ENCODE measurements at places on chromosomes 3 and 15.

GRCh38 chr3:161423911-161424522 lies 52.7 kb upstream of the SPTSSB start:
- no peak for DNase-seq

- DNase-seq: no peak
Observed at GRCh38 chr3:46736006-46736872, 18.6 kb upstream of the PRSS50 start.

DNA sequence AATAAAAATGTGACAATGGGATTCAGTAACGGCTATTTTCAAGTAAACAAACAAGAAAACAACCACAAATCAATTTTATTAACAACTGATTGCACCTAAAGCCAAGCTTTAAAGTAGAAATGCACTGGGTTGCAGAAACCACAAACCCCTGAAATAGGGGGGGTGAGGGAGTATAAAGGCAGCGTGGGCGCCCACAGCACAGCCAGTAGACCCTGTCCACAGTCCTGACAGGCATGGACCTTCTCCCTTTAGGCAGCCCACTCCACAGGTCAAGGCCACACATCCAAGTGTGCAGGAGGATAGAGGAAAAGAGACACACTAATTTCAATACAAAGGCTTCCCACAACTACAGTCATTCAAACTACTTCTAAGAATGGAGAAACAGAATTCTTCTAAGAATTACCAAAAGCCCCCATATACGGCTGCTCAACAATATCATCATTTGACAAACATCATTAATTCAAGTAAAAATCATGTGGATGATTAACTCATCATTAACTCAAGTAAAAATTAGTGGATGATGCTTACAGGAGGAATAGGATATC lies 48.7 kb downstream of the CHSY1 start:
- no peak for DNase-seq

- DNase-seq: no peak
Observed at GRCh38 chr15:76823890-76824289, 81.2 kb downstream of the SCAPER start.

DNA sequence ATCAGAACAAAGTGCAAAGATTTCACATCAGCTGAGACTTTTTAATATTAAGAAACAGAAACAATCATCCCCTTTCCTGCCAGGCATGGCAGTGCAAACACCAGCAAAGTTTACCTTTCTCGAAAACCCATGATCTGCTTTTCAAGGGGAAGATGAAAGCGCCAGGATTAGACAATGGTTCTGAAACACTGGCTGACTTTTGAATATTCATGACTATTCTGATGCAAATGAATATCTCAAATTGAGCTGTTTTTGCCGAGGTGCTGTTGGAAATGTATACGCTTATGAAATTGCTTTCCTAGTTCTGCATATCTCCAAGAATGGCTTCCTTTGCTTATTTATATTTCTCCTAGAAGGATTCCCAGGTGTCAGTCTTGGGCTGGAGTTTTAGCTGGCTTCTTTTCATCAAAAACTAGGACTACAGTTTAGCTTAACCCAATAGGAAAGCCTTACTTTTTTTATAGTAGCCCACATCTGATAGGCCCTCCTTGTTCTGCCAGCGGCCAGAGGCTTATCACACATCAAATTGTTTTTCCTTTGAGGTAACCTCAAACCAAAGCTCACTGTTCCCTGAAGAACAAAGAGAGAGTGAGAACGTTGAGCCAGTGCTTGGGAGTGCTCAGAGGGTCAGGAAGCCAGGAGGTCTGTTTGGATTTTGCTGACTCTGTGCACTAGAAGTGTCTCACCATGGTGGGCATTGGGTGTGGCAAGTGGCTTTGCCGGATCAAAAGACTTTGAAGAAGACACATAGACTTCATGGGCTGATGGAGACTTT lies 74.0 kb upstream of the PLCL2 start:
- no peak for DNase-seq

- no peak for DNase-seq
Observed at GRCh38 chr3:129001101-129001805, at the start of gene EFCC1. TSS of gene EFCC1 (plus strand) at chr3:129001304. CDS start at chr3:129001629, 325 bp downstream.

- DNase-seq: no peak
Observed at GRCh38 chr3:119818937-119819336, 37.0 kb downstream of the NR1I2 start.

DNA sequence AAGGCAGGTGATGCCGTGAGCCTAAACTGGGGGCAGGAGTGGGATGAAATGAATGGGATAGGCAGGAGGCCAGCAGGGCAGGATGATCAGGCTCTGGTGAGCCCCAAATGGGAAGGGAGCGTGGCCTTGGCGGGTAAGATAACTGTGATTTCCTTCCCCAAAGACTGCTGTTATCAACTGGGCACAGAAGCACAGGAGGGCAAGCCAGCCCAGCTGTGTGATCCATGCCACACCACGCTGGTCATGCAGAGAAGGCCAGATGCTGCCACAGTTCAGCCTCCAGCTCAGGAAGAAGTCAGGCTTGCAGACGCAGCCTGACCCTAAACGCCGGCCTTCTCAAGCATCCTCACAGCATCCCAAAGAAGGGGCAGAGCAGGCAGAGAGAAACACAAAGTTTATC lies 52.1 kb upstream of the GNB5 start:
- no peak for DNase-seq

DNA sequence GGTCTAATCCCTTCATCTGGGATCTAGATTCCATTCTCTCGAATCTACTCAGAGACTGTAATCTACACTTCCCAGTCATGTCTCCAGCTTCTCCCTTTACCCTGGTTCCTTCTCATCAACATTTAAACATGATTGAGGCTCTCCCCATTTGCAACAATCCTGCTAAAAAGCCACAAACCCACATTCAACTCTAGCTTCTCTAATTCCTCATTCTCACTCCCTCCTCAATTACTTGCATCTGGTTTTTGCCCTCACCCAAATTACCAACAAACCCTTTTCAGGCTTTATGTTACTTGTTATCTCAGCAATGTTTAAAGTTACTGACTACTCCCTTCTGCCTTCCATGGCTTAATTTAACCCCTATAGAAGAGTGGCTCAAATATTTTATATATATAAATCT lies 11.5 kb downstream of the ETFA start:
- no peak for DNase-seq

DNA sequence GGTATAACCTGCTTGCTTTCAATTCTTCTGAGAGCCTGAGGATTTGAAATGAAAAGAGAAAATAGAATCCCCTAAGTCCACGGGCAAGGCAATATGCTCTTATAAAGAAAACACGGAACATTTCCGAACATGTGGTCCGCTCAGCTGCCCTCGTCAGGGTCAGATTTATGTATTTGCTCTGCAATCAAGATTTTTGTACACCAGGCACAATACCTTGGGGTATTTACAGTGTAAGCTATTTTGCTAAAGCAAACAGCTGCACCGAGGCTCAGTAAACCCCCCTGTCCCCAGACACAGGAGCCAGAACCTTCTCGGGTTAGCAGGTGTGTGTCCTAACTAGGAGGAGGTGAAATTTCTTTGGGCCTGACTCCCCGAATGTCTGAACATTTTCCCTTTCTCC lies 155.8 kb upstream of the LRIG1 start:
- no peak for DNase-seq

DNA sequence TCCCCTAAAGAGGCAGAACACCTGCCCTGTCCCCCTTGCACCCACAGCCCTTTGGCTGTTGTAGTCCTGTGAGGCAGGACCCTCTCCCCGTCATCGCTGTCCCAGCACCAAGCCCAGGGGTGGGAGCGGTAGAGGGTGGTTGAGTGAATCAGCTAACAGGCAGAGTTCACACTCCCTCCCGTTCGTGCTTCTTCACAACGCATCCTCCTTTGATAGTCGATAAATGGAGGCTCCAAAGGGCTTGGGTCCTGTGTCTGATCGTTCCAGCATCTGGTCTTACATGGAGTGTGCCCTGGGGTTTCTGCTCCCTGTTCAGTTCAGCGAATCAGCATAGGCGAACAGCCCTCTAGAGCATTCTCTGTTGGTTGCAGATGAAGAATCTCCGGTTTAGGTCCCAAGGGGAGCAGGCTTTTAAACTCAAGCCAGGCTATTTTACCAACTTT lies 820 bp upstream of the HMCES start:
- no peak for DNase-seq

- no peak for DNase-seq
Observed at GRCh38 chr3:25854214-25854613, 64.3 kb downstream of the OXSM start.

GRCh38 chr15:77846360-77846759 lies 213.6 kb upstream of the LINGO1 start:
- no peak for DNase-seq

- no peak for DNase-seq
Observed at GRCh38 chr3:125431912-125432790, 57.0 kb upstream of the ZNF148 start.

DNA sequence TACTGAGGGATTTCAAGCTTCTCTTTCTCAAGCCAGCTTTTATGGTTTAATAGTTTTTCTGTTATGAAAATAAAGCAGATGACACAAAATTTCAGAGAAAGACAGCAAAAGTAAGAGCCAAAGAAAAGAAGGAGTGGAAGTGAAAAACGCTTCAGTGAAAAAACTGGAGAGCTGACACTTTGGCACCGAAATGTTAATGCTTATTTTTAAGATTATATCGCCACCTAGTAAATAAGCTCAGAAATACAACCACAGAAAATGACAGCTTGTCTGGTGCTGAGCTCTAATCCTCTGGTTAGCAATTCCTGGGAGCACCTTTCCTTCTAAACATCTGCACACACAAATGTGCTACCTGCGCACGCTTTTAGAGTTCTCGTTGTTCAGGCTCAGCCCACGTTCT lies 101.6 kb downstream of the ZPLD1 start:
- DNase-seq: no peak

- no peak for DNase-seq
Observed at GRCh38 chr15:42092398-42093318, 1.7 kb downstream of the PLA2G4D start.

DNA sequence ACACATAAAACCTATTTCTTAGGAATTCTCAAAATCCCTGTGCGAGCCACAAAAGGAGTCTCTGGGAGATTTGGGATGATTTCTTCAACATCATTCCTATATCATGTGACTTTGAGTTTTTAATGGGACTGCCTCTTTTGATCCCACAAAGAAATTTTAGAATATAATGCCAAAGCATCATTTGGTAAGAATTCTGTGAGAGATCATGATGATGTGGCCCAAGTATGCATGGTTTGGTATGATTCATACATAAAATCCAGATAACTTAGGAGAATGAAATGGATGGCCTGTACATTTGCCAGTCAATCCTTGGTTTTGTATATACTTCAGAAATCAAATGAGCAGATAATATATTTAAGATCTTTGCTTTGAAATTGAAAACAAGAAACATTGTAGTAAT lies 61.3 kb downstream of the UBE2E2 start:
- DNase-seq: no peak

GRCh38 chr3:104805508-104805907 lies 561.2 kb upstream of the ALCAM start:
- DNase-seq: no peak

GRCh38 chr15:41967506-41968206 lies 4.7 kb downstream of the EHD4 start:
- DNase-seq: no peak

DNA sequence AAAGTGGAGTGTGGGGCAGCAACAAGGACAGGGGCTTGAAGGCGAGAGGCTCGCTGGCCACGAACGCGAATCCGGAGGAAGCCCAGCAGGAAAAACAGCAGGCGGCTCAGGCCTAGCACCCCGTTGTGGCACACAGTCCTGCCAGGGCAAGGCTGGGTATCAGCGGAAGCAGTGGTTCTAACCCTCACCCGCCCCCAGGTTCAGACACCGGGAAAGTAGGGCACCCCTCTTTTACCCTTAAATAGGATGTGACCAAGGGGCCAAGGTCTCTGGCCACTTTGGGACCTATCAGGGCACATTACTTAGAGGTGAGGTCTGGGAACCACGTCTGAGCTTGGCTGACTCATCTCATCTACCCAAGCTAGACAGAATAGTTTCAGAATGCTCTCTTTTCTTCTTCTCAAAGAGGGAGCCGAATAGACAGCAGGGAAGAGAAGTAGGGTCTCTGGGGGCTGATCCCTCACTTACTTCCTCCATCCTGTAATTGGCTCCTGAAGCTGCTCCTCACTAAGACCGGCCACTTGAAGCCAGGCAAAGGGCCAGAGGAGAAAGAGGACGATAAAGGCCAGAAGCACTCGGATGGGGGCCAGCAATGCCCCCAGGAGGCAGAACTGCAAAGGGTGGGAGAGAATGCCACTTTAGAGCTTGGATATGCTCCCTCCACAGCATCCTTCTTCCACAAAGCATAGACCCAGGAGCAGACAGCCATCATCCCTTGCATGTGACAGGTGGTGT lies 1.7 kb downstream of the LPCAT4 start:
- DNase-seq: no peak

GRCh38 chr15:82031871-82032270 lies 13.9 kb downstream of the MEX3B start:
- DNase-seq: no peak

DNA sequence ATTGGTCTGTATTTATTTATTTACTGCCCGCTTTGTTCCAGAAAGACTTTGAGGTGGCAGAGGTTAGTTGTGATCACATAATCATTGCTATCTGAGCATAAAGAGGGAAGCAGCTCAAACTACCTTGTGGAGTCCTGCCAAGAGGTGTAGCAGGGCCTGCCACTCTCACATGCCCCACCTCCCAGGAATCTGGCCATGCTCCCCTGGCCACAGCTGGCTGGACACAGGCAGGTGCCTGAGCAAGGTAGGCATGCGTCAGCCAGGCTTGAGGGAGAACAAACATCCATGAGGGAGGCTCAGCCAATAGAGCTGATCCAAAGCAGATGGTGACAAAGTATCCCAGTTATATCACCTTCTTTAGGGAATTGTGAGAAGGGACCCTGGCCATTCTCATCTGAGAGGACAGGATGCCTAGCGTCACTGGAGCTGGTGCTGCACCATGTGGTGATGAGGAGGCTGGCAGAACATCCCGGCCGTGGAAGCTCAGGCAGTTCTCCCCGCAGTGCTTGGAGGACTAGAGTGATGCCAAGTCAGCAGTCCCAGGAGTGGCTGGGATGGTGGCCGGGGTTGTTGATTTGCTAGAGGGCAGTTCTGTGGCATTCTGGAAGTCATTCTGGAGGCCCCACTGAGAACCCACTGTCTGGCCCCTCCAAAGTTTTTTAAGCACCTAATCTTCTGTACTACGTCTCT lies 6.8 kb upstream of the POLG start:
- DNase-seq: no peak

DNA sequence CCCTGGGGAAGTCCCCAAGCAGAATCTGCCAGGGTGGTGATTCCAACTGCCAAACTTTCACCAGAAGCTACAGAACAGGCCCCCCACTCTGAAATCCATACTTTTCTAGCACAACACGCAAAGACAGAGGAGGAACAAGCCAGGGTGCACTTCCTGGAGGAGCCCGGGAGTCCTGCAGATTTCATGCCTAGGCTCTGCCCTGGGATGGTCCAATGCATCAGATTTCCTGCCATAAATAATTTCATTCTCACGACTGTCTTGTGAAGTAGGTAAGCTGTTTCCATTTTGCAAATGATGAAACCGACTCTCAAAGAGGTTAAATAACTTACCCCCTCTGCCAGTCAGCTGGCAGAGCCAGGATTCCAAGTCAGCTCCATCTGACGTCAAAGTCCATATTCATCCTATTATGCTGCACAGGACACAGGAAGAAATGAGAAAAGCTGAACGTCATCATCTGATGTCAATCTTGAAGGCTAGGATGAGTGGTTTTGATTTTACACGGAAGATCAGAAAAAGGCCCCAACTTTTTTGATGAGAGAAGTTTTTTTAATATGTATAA lies 134.8 kb upstream of the IGF1R start:
- no peak for DNase-seq

GRCh38 chr15:58705105-58705504 lies 44.4 kb downstream of the ADAM10 start:
- no peak for DNase-seq

- no peak for DNase-seq
Observed at GRCh38 chr3:170653801-170654200, 67.9 kb upstream of the SLC7A14 start.

GRCh38 chr15:82571722-82572222 lies 31.5 kb upstream of the RPS17 start:
- no peak for DNase-seq

Data from activated T-cell treated with anti-CD3 and anti-CD28 coated beads for 48 hours (primary cell).